CD4-positive, CD25-positive, alpha-beta regulatory T cell (primary cell): ENCODE measurements at places on chromosomes 2 and 18.

GRCh38 chr2:60671966-60672365 lies 84.1 kb upstream of the PAPOLG start:
- DNase-seq: no peak

- DNase-seq: no peak
These were observed 47.0 kb upstream of the PTH2R start for GRCh38 chr2:208359632-208359986.

DNA sequence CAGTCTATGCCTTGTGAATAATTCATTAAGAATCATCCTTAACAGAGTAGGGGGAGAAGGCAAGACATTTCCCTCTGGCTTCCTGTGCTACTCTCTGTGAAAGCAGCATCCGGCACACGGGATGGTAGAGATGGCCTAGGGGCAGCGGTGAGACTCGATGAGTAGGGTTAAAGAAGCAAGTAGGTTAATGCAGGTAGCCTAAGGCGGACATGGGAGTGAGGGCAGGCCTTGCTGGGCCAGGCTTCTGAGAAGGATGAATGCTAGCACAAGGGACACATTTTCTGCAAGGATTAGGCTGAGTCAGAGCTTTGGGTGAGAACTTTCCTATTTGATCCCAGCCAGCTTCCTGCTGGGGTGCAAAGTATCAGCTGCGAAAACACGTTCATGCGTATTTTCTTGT lies 80.8 kb downstream of the NXPH2 start:
- DNase-seq: no peak

DNA sequence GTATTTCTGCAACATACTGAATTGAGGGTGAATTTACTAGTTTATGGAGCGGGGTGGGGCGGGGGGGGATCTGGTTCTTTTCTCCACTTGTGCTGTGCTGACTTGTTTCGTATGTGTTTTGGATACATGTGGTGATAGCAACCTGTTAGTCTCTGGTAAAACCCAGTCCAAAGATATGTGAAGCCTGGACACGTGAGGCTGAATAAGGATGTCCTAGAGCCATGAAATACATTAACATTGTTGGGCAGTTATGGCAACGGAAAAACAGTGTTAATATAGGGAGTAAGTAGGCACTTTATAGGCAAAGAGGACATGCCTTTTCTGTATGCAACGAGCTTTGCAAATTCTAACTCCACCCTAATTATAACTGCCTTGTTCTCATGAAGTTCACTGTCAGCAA lies 42.1 kb upstream of the NEMP2 start:
- DNase-seq: no peak

DNA sequence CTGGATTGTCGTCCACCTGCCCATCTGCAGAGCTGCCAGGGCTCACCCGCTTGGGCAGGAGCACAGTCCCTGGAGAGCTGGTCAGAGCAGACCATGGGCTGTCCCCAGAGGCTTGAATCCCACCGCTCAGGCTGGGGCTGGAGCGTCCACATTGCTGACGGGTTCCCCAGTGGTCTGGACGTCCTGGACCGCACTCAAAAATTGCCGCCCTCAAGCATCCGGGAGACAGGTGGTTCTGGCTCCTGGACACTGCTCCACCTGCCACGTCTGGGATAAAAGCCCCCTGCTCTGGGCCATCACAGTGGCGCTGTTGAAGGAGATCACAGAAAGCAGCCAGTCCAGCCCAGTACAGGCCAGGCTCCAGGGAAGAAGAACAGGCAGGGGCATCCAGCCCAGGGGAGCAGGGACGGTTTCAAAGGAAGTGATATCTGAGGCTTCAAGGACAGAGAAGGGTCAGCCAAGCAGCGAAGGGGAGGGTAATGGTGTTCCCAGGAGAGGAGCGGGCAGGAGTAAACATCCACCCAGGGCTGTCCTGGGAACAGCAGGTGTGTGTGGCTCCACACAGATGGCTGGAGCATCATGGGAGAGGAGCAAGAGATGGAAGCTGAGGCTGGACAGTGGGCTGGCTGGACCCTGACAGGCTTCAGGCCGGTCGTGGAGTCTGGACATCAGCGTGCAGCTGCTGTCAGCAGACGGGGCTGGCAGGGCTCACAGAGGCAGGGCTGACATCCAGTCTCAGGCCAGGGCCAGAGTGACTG lies 21.9 kb upstream of the ID2 start:
- DNase-seq: no peak

- DNase-seq: no peak
These were observed 248.2 kb downstream of the TMX3 start for GRCh38 chr18:68466672-68467071.

DNA sequence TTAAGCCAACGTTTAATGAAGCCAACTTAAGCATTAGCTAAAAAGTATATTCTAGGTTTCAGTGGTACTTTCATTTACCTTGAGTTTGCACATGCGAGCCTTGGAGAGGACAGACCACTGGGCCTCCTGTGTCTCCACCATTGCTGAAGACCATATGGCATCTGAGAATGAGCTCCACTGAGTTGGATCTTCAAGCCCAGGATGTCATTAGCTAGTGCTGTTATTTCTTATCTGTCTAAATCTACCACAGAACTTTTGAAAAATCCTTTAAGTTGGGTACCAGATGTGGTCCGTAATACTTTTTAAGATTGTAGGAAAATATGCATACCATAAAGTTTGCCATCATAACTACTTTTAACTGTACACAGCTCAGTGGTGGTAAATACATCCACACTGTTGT lies 161.8 kb downstream of the NCK2 start:
- no peak for DNase-seq

DNA sequence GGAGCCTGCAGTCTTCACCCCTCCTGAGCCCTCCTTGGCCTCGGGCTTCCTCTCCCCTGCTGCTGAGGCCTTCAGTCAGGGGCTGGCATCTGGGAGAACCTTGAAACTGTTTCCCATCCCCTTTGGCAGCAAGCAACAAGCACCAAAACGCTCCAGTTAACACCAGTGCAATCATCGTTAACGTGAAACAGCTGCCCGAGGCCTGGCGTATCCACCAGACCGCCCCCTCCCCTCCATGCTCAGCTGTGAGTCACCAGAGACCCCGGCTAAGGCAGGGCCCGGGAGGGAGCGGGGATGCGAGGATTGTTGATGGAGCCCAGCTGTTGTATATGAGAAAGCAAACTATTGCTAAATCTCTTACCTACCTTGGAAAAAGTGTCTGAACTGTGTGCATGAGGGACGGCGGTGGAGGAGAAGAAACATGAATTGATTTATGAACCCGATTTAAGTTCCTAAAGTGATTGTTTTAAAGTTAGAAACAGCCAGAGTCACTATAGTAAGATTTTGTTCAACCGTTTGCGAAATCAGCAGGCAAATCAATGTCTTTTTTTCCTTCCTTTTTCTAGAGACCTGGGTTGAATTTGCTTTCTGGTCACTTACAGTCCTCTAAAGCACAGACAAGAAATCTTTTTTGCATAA lies 5.2 kb downstream of the ZFP36L2 start:
- peak; percentile 34 for DNase-seq

DNA sequence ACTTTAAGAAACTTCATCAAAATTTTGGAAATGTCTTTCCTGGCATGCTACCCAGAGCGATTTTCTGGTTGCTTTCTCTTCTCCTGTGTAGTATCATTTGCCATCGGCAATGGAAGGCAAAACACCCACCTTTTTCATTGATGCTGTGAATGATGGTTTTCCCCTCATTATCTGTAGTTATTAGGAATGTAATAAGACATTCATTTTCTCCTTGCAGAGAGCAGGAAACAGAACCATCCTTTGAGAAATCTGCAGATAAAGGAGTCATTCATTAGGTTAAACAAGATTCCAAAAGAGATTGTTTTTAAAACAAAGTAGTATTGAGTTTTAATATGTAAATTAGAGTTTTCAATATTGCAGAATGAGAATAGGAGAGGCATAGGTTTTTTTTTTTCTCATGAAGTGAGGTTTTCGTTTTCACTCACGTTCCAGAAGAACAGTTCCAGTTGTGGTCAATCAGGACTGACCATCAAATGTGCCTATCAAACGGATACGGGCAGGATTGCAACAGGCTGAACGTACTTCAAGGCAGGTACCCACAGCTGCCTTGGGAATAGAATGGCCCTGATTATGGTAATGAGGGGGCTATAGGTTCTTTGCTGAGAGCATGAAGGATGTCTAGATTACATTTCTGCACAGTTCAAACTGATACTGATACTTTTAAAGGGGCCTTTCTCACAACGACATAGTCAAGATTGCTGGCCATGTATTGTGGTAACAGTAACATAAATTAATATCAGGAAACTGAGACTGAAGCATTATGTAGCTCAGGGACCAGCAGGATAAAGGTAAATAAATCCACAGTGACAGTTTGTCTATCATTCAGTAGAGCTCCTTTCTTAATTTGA lies 49.8 kb upstream of the PLA2R1 start:
- no peak for DNase-seq

GRCh38 chr2:222964376-222965031 lies 87.5 kb upstream of the KCNE4 start:
- no peak for DNase-seq

DNA sequence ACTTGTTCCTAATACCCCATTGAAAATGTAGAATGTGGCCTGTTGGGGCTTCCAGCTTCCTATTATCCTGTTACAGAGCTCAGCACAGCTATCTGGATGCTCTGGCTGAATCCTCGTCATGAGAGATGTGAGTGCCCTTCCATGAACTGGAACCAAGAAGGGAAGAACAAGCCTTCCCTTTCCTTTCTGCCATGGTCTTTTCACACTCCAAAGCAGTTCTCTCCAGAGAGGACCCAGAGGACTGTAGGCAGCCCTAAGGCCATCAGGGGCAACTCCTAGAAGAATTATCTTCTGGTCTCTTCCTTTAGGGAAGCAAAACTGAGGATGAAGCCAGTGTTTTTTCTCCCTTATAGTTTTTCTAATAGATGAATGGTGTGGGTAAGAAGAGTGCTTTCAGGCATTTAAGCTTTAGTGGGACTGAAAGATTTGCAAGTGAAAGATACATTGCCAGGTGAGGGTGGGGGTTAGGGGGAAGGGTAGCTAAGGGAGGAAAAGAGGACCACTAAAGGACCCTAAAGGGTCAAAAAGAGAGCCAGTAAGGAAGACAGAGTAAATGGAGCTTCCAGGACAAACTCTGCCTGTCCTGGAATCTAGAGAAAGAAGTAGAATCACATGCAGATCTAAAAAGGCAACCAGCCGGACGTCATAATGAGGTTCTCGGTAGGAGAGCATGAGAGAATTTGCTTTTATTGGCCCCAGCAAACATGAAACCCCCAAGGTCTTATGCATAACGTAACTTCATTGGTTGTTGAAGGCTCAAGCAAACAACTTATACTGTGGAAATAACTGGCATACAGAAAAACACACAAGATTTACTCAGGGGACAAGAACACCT lies 12.4 kb upstream of the XPO1 start:
- no peak for DNase-seq
